Smooth muscle cell of the umbilical artery (primary cell): ENCODE measurements at places on chromosomes 7 and 10. TPM values are rescaled to one million over a fixed set of nuclear protein-coding genes. Genes with fewer than 3 reads are reported as not detected.

Gene BBS9
- total RNA-seq: 29.4 and 30.0 TPM in 2 replicates

Gene PUS7
- 25.8 and 29.2 TPM in 2 replicates for total RNA-seq

Gene GIMAP1
- total RNA-seq: under 0.01 TPM in 1 of 2 replicates, not detected in the other

Gene EPHB6
- 2.6 and 3.6 TPM in 2 replicates for total RNA-seq

Gene FAM131B
- 3.6 and 4.0 TPM in 2 replicates for total RNA-seq

Gene ZP3
- 0.89 and 1.8 TPM in 2 replicates for total RNA-seq

Gene ELAPOR2
- 1.8 and 8.9 TPM in 2 replicates for total RNA-seq

Gene PRKCQ
- under 0.01 and 0.55 TPM in 2 replicates for total RNA-seq

Gene IQUB
- total RNA-seq: 0.51 and 0.89 TPM in 2 replicates

Gene MYH16
- under 0.01 and 0.32 TPM in 2 replicates for total RNA-seq

Gene EPHA1
- total RNA-seq: 0.09 TPM in 1 of 2 replicates, not detected in the other

Gene XRCC2
- total RNA-seq: 0.30 and 1.8 TPM in 2 replicates

Gene NOLC1
- total RNA-seq: 19.6 and 60.2 TPM in 2 replicates

Gene PRLHR
- total RNA-seq: not detected in 2 replicates
